Mesenteric fat pad (tissue), 1 donor: ENCODE measurements at places on chromosomes 1 and 21.
A peak's percentile ranks its signal among the peaks of the same experiment; 100 is the strongest.

DNA sequence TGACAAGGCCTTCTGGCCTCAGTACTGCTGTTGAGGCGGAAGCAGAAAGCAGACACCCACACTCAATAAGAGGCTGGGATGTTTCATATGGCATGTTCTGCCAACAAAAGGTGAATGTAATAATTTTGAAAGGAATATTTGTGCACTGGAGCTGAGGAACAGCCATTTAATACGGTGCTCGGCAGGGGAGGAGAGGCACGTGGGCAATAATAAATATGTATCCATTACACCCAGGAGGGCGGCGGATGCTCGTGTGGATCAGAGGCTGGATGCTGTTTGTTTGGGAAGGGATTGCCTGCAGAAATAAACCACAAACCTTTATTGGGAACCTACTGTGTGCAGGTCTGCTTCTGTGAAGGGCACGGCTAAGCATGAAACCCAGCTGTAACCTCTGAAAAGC is 92.0 kb downstream of the VWA5B1 start:
- DNase-seq: no peak

- no peak for DNase-seq
These were observed 50.2 kb downstream of the GADD45A start for GRCh38 chr1:67735206-67735605.

DNA sequence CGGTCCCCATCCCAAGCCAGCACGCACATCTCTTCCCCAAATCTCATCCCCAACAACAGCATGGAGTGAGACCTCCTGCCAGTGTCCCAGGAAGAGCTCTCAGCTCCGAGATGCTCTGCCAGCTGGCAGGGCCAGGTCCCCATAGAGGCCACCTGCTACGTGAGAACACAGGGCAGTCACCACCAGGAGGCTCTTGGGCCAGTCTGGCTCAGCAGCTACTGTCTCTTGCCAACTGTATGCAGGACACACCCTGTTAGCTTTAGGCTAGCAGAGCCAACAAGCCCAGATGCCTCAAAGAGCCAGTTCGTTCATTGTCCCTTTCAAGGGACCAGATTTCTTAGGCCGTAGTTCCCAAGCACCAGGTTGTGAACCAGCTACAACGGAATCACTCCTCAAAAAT is 36.9 kb downstream of the FBXO2 start:
- no peak for DNase-seq

DNA sequence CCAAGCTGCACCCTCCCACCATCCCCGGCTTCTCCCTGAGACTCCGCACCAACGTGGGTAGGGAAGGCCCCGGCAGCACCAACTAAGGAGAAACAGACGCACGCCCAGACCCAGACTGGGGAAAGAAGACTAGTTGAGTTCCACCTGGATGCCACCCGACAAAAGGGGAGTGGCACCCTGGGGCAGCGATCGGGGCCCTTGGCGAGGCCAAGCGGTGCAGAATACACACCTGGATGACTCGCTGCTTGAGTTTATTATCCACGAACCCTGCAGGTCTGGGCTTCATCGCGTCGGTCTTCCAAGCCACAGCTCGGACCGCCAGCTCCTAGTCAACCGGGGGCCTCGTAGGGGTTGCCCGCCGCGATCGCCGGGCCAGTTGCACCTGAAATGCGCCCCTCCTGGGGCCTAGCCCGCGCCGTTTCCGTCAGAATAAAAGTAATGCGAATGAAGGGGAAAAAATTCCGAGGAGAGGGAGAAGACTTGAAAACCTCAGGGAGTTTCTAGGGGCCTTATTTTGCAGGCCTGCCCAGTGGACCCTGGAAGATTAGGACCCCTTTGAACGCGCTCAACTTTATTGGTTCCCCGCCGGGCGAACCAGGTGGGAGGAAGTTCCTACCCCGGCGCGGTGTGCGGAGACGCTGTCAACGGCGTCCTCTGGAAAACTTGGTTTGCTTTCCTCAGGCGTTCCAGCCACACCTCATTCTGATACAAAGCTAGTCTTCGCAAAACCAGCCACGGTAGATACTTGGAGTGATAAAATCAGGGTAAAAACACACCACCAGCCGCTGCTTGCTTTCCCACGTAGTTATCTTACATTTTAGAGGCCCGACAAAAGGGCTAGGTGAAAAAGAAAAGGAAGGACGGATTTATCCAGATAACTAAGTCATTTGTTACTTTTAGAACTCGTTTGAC is at the start of gene NVL:
NVL (minus strand) TSS at position 331 of the 912 bp plus-strand sequence; CDS start at position 286, 45 bp downstream.
- peak; percentile 93 for DNase-seq

- DNase-seq: no peak
These were observed 117.0 kb upstream of the VAV3 start for GRCh38 chr1:108082001-108082400.

GRCh38 chr21:39913706-39914305 is 46.6 kb downstream of the PCP4 start:
- DNase-seq: no peak

DNA sequence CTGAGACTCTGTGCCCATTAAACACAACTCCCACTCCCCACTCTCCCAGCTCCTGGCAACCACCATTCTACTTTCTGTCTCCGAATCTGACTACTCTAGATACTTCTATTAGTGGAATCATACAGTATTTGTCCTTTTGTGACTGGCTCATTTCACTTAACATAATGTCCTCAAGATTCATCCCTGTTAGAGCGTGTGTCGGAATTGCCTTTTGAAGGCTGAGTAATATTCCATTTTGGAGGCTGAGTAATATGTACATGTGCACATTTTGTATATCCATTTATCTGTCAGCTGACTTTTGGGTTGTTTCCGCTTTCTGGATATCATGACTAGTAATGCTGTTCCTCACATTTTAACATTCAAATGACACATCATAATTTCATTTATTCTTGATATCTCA is 30.3 kb downstream of the GALNT2 start:
- no peak for DNase-seq

DNA sequence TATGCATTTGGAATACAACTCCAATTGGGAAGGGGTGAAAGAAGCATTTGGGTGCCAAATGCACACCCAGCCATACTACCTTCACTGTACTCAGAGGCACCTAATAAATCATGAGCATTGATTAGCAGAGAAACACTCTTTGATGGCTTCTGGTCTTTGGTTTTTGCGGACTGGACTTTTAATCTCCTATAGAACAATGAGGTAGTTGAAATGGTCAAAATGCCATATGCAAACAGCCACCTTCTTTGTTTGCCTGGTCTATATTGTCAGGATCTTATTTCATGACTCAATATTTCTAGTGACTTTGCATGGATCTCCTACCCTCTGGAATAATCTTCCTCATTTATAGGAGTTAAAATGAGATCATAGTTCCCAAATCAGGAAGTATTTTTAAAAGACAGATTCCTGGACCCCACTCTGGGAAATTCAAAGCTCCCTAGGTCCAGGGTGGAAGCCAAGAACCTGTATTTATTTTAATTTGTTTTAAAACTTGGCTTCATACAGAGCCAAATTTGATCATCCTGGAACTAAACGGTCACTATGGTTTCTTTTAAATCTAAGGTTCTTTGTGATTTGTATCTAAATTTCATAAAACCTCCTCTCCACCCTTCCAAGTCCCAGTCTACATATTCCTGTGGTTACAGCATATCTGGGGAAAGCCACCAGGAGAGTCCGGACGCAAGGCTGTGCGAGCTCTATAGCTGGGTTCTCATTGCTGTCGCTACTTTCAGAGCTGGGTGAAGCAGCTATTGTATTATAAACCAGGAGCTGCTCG is 8.7 kb downstream of the FAM3B start:
- DNase-seq: no peak

DNA sequence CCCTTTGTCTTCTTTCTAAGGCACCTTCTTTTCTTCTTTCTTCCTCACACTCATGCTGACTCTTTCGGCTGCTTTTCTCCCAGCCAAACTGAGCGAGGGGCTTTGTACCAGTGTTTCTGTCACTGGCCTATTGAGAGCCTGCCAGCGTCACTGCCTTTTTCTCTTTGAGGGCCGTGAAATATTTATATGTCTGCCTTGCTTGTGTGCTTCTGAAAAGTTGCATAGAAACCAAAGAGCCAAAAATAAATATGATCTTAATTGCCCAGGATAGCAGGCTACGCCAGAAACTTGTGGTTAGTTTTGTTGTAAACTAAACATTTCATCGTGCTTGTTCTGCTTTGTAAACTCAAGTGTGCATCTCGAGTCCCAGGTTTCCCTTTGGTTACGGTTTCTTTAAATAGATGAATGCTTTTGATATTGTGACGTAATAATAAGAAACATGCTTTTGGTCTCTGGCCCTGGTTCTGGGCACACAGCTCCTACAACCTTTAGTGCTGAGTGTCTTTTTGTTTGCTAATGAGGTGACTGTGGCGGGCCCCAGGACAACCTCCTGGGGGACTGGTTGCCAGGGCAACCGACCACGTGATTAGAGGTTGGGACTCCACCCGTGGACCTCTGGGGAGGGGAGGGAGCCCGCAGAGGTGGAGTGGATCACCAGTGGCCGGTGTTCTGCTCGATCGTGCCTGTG is 10.8 kb downstream of the SLC37A1 start:
- peak; percentile 89 for DNase-seq

- no peak for DNase-seq
These were observed 451.6 kb downstream of the NUF2 start for GRCh38 chr1:163773396-163773795.

DNA sequence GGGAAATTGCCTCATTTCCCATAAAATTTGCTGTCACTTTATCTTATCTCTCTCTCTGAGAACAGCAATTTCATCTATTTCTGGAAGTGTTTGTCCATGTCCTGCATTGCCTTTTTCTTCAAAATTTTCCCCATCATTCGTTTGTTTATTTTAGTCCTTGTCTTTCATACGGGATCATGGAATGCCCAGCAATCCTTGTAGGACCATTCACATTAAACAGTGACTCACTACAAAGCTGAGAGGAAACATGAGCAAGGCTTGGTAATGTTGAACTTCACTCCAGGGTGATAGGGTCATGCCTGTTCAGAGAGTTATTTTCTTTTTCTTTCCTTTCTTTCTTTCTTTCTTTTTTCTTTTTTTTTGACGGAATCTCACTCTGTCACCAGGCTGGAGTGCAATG is 32.2 kb upstream of the HNRNPU start:
- no peak for DNase-seq

DNA sequence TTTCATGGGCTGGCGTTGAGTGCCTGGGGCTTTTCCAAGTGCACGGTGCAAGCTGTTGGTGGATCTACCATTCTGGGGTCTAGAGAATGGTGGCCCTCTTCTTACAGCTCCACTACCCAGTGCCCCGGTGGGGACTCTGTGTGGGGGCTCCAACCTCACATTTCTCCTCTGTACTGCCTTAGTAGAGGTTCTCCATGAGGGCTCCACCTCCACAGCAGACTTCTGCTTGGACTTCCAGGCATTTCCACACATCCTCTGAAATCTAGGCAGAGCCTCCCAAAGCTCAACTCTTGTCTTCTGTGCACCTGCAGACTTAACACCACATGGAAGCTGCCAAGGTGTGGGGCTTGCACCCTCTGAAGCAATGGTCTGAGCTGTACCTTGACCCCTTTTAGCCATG is 82.1 kb downstream of the CCDC18 start:
- no peak for DNase-seq

DNA sequence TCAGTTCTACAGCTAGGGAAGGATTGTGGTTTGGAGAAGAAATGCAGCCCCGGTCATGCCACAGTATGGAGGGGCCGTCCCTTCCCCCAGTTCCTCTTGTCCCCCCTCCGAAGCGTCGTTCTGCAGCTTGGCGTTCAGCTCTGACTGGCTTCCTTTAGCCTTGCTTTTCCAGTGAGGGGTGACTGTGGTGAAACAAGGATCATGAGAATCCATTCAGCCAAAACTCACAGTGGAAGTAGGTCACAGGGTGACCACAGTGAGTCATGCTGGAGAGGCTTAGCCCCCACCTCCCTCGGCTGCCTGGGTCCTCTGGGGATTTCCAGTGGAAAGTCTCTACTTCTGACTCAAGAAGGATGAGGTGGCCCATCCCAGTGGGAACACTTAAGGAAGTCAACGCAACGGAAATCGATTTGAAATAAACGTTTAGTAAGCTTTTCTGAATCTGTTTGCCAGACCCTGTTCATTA is 37.3 kb upstream of the COL6A2 start:
- DNase-seq: peak; percentile 89

- DNase-seq: peak; percentile 45
These were observed 21.8 kb downstream of the LRRC3 start for GRCh38 chr21:44477131-44477530.

GRCh38 chr1:29122682-29123052 is 1.0 kb downstream of the TMEM200B start:
- peak; percentile 92 for DNase-seq

DNA sequence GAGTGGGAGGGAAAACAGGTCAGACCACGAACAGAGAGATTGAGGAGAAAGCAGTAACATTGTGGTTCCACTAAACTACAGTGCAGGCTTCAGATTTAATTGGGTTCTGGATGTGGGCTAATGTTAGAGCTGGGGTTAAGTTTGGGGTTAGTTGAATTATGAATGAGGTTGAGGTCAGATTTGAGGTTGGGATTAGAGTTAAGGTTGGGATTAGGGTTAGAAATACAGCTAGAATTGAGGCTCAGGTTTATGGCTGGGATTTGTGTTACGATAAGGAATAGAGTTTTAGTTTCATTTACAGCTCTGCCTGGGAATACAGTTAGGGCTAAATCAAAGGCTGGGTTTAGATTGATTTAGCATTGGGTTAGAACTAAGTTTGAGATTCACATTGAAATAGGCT is 1.8 kb upstream of the VSIG8 start:
- no peak for DNase-seq

DNA sequence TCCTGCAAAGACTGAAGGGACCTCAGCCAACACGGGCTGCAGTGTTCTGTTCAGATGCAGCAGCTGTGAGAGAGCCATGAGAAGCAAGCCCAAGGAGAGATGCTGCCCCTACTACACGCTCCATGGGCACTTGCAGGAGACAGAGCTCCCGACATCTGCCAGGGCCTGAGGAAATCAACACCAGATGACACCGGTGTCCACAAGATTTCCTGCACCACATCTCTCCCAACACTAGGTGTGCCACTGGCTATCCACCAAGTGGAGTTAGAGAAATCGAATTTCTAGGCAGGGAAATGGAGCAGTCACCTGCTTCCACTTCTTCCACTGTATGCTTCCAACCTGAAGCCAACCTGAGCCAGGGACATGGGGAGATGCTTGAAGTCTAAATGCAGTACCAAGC is 445.3 kb downstream of the RWDD3 start:
- no peak for DNase-seq

DNA sequence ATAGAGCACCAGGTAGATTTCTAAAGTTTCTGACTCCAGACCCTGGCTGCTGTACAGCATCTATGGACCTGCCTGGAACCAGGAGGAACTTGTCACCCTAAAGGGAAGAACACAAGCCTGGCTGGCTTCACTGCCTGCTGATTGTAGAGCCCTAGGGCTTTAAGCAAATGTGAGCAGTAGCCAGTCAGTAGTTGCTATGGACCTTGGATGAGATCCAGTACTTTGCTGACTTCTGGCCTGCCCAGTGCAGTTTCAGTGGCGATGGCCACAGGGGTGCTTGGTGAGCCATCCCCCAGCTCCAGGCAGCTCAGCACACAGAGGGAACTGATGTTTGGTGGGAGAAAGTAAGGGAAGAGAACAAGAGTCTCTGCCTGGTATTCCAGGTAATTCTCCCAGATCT is 68.4 kb downstream of the ATP6V1G3 start:
- no peak for DNase-seq

DNA sequence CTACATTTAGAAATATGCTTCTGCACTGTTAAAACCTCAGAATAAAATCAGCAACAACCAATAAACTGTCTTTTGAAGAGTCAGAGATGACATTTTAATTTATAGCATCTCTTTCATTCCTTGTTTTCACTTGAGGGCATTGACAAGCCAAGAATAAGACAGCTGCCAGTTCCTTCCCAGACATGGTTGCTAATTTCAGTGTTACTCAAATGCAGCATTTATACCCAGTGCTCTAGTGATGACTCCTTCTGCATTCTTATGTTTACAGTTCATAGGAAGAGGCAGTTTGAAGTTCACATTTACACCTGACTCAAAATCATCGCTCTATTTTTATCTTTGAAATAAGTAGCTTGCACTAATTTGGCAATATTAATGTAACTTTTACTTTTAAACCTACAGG is 44.9 kb downstream of the PLA2G4A start:
- no peak for DNase-seq
